ENCODE measurements at places on chromosomes 1 and 21.

DNA sequence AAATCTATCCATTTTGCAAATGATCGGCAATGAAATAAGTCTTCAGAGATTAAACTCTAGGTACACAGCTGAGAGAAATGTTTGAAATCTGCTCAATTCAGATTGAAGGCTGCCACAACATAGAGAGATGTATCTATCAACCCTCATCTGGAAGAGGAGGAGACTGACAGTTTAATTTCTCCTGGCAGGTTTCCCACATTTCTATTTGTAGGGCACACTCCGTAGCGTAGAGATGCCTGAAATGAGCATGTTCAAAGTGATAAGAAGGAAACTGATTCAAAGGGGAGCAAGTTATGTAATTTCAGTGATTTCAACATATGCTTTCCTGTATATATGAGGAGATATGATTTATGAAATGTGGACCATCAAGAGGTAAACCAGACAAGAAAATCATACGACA is 44.1 kb downstream of the NIBAN1 start:
- no peak for DNase-seq

- DNase-seq = no peak
Measured at GRCh38 chr1:159315381-159315780, 13.2 kb downstream of the FCER1A start.

DNA sequence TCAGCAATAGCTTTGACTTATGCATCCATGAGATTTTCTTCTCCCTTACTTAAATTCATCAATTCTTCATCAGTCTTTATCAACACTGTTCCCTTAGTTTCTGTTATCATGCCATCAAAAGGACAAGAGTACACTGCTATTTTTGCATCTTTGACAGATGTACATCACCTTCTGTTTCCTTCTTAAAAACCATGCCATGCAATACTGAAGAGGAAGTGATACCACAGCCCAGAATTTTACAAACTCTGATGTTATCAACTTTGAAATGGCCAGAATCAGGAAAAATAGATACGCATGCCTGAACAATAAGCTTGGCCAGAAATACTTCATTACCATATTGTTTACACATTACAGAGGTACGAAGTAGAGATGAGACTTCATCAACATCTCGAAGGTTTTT is 21.1 kb downstream of the FMO5 start:
- no peak for DNase-seq

DNA sequence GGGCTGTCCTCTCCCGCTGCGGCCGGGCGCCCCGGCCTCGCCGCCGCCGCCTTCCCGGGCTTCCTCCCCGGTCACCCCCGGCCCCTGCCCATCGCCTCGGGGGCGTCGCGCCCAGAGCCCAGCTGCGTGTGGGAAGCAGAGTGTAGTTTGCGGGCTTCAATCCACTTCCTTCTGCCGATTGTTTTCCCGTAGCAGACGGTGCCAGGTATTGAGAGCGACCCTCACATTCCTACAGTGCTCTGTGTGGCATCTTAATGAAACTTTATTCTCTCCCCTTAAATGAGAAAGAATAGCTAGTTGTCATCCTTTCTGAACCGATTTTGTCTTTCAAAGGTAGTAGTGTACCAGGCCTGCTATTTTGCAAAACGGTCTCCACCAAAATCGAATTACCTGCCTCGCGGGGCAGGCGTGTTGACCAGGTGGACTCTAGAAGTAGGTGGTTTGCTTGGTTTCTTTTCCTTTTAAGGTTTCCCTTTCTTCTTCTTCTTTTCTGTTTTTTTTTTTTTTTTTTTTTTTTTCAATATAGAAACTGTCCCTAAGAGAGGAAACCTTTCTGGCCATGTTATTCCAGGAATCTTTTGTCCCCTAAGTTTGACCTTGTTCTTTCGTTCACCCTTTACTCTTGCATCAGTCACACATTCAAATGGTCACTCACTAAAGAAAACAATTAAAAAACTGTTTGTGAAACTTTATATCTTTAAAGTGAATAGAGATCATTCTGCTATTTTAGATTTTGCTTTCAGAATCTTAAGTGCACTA is 881 bp downstream of the USP25 start:
- no peak for DNase-seq

DNA sequence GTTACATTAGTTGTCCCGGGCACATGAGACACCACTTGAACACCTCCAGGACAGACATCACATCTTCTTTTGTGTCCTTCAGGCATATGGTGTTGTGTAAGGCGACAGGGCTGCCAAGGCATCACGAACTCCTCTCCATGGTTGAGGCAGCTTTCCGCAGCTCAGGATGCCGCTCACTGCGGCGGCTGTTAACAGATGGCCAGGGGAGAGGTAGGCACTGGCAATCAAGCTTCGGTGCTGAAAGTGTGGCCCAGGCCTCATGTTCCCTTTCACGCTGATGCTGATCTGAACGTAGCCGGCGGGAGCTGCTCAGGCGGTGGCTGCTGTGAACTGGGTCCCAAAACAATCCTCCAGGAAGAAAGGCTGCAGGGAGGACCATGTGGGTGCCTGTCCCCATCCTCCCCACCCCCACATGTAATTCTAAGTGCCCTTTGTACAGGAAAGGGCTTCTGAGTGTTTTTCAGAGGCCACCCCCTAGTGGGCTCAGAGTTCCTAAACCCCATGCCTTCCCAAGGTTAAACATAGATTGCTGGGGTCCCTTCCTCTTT is 287.1 kb upstream of the AJAP1 start:
- DNase-seq = no peak

DNA sequence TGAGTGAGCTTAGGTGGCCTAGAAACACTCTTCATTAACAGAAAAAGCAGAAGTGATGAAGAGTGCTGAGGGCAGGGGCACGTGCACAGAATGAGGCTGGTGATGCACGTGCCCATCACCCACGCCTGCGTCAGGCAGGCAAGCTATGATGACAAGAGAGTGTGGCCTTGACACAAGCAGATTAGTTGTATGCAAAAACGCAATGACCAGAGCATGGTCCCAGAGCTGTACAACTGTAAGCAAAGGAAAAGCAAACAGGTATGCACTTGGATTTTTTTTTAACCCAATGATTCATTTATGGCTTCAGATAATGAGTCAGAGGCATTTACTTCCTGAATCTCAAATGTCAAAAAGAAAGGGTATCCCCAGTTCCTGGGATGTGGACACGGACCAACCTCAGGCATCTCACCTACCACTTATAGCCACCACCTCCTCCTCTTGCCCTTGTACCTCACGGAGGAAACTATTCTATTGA is 9.1 kb upstream of the TMEM61 start:
- DNase-seq = no peak

- DNase-seq = no peak
Measured at GRCh38 chr1:66154394-66154793, 361.7 kb downstream of the PDE4B start.

DNA sequence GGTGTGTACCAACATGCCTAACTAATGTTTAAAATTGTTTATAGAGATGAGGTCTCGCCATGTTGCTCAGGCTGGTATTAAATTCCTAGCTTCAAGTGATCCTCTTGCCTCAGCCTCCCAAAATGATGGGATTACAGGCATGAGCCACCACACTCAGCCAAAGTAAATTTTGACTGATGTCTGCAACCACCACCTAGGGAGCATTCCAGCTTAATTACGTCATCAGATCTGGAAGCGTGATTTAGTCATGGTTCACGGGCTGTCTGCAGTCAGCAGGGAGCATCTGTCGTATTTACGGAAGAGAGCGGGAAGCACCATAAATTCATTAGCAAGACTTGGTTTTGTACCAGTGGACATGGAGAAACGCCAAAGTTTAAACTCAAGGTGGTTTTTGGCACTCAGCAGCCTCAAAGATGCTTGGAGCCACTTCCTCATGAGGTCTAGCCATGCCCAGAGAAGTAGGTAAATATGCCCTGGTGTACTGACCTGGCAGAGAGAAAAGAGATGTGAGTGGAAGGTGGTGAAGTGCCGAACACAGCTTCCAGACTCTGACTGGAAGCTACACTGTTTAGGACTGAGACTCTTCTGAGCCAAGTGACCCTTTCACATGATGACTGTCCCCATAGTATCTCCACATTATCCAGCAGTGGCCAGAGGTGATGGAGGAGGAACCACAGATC is 60.8 kb upstream of the SLC35F3 start:
- DNase-seq = no peak

DNA sequence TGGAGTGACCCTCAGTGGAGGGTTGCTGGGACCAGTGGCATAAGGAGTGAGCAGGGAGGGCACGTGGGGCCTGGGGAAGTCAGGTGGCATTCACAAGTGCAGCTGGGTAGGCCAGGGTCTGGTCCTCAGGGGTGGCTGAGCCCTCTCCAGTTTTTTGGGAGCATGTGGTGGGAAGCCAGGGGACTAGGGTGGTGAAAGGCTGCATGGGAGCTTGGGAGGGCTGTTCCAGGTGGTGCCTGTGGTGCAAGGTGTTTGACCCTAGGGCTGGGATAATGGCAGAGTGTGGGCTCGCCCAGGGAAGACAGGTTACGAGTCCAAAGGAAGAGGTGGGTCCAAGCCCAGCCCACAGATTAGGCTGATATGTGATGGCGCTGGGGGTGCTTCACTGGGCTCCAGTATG is 30.5 kb downstream of the MAN1C1 start:
- no peak for DNase-seq

- no peak for DNase-seq
Measured at GRCh38 chr1:206513312-206514111, 6.2 kb downstream of the RASSF5 start.

- DNase-seq = no peak
Measured at GRCh38 chr1:78038071-78038470, 7.7 kb upstream of the GIPC2 start.

DNA sequence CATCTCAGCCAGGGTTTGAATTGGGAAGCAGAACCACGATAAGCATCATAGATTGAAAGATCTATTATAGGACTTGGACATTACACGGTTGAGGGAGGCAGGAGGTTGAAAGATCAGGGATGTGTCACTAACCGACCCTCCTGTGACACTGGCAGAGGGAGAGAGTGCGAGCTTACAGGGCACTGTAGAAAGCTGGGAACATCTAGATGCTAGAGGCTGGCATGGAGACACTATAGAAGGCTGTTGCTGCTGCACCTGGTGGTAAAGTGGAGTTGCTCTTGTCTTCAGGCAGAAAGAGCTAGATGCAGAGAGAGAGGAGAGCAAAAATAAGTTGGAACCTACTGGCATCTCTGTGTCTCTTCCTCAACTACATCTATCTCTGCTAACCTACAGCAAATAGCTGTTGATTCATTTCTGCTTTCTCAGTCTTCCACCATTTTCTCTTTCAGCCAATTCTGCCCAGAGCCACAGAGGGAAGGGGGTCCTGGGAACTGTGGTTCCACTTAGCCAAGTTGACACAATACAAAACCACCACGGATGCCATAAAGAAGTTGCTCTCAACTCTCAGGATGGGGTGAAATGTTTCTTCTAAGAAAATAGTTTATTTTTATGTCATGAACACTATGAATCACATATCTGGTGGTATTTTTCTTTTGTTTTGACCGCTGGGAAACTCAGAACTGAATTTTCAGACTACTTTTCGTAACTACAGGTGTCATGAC is 155.9 kb downstream of the ZNF281 start:
- no peak for DNase-seq

DNA sequence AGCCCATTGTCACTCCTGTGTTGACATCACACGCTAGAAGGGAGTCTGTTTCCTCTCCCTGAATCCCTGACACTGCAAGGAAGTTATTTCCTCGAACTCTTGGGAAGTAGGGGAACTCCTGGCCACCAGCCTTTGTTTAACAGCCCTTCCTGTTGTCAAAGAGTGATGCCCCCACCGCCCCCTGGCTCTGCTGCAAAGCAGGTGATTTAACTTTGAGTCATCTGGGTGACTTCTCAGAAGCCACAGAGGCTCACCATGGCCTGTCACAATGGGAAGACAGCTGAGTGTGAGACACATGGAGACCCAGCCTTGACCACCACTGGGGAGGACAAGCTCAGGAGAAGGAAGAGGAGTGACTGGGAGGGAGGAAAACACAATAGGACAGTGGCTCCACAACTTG is 182.8 kb downstream of the PSMG1 start:
- DNase-seq = no peak
